ENCODE measurements at places on chromosomes 5 and 9.

DNA sequence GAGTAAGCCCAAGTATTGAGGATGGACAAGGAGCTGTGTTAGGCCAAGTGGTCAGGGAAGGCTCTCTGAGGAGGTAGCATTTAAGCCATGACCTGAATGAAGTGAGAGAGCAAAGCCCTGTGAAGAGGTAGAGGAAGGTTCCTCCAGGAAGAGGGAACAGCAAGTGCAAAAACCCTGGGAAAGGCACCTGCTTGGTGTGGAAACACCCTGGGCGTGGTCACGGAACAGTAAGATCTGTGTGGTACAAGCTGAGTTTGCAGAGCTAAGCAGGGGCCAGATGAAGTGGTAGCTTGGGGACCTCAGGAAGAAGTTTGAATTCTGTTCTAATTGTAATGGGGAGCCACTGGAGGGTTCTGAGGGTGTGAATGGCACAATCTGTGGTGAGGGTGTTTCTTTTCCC lies 310.2 kb downstream of the ARHGAP26 start:
- DNase-seq: no peak

- no peak for DNase-seq
Observed at GRCh38 chr9:36116593-36116992, 19.9 kb upstream of the GLIPR2 start.

DNA sequence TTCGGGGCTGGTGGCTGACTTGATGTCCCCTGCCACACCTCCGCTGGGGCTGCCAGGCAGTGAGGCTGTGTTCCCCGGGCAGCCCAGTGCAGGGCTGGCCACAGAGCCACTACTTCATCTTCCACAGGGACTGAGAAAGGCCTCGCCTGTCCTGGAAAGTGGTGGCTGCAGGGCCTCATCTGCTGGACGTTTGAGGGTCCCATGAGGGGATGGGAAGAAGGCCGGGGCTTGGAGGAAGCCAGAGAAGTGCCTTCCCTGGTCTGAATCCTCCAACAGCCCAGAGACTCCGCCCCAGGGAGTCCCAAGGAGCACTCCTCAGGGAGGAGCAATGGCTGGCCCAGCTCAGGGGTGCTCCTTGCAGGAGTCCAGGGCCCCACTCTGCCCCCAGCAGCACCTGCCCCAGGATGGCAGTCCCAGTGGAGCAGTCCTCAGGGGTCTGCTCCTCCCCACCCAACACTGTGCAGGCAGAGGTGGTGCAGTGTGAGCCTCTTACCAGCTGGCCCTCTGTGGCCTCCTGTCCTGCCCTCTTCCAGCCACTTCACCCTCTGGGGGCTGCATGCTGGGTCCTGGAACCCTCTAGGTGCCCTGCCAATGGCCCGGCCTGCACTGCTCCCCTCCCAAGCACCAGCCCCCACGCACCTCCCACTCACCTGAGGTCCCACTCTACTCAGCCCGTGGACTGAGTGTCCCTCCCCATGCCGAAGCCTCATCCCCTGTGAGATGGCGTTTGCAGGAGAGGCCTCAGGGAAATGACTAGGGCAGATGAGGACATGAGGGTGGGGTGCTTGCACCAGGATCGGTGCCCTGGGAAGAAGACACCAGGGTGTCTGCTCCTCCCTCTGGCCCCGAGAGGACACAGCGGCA lies 47.3 kb upstream of the COL5A1 start:
- no peak for DNase-seq

- no peak for DNase-seq
Observed at GRCh38 chr5:81786991-81787390, 36.1 kb upstream of the SSBP2 start.

- DNase-seq: no peak
Observed at GRCh38 chr9:11559001-11559776, 946.4 kb upstream of the PTPRD start.

- DNase-seq: no peak
Observed at GRCh38 chr5:158422653-158423515, 563.9 kb upstream of the CLINT1 start.

DNA sequence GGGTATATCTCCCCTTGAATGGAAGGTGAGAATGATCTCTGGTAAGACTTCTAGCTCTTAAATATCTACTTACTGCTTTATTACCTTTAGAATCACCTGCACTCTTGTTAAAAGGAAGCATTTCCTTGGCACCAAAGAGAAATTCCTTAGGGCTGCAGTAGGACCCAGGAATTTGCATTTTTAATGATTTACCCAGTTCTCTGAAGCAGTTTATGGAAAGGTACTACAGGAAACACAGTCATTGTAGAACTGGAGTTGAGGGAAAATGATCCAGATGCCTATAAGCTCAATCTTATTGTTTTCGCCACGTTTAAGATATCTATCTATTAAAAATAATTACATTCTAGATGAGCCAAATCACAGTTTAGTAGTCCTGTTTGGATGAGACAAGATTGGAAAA lies 9.5 kb upstream of the C9 start:
- no peak for DNase-seq

DNA sequence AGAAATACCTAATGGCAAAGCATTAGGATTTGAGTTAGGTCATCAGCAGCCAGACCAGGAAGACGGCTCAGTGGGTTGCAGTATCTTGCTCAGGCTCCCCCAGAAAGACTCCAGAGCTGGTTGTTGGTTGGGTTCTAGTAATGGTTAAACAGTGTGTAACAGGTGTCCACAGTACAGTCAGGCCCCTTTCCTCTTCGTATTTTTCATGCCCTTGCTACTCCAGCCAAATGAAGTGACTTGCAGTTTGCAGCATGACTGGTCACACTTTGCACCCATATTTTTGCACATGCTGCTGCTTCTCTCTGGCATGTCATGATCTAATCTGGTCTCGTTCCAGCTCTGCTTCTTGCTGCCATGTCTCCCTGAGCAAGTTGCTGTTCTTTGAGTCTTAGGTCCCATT lies 60.6 kb upstream of the TRPC7 start:
- no peak for DNase-seq

DNA sequence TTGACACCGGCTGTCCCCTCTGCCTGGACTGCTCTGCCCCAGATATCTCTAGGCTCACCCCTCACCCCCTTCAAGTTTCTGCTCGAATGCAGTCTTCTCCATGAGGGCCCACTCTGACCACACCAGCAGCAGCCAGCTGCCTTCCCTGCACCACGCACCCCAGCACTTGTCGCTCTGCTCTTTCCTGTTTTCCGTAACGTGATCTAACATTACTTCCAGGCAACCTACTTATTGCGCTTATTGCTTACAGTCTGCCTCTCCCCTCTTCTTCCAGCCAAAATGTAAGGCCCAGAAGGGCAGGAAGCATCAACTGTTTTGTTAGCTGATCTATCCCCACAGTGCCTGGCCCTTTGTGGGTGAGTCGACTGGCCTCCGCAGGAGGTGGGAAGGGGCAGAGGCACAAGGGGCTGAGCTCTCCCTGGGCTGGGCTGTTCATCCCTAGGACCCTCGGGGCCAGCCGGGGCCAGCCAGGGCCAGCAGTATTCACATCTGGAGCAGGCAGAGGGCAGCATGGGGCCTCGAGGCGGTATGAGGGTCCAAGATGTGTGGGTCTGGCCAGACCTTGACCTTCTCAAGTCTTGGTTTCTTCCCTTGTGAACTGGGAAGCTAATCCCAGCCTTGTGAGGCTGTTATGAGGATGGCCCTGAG lies 11.6 kb upstream of the DBN1 start:
- no peak for DNase-seq

- peak; percentile 80 for DNase-seq
Observed at GRCh38 chr9:131590907-131591844, 45.9 kb downstream of the PRRT1B start.

DNA sequence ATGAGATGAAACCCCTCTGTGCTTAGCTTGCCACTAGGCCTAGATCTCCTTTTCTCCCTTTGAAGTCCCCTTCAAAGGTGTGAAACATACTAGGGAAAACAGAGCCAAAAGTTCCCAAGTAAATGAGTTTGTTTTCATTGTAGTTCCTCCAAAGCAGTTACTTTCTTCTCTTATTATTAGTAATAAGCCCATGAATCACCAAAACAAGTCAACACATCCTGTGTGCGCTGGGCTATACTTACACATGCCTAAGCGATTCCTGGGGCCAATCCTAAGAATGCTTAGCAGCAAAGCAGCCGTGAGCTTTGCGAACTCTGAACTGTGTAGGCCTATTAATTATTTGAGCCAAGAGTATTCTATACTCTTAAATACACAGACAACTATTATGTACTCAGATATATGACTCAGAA lies 7.6 kb downstream of the ENC1 start:
- DNase-seq: peak; percentile 81

DNA sequence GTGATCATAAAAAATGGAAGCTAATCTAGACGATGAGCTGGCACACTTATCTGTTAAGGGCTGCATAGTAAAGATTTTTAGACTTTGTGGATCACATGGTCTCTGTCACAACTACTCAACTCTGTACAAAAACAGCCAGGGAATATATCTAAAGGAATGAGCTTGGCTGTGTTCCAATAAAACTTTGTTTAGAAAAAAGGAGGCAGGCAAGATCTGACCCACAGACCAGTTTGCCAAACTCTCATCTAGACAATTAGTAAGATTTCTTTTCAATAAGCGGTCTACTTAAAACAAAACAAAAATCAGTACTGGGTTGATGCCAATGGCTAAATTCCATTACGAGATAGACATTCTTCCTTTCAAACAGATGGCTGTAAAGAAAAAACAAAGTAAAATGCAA lies 53.0 kb upstream of the RETREG1 start:
- no peak for DNase-seq

DNA sequence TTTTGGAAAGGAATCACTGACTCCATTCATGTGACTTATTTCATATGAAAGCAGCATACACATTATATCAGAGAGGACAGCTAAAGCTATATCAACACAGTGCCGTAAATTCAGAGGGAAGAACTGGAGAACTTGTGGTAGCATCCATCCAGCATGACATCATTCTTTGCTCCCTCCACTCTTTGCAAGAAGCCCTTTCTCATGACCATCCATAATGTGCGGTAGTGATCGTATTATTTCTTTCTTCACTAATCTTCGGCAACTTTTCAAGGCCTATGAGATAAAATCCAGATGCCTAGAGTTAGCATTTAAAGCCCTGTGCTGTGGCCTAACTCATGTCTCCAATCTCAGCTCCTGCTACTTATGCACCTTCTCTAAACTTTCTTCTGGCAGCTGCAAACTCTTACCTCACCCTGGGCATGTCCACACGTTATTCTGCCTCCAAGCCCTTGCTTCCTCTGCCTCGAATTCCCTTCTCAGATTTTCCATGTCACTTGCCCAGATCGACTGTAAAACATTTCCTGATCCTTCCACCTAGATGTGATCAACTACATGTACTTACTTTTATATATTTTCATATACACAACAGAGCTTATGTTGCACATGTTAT lies 307.3 kb upstream of the SGCD start:
- no peak for DNase-seq

- no peak for DNase-seq
Observed at GRCh38 chr9:114834386-114834785, 28.5 kb upstream of the TNFSF15 start.

GRCh38 chr9:92146610-92147009 lies 31.4 kb upstream of the SPTLC1 start:
- DNase-seq: peak; percentile 15

DNA sequence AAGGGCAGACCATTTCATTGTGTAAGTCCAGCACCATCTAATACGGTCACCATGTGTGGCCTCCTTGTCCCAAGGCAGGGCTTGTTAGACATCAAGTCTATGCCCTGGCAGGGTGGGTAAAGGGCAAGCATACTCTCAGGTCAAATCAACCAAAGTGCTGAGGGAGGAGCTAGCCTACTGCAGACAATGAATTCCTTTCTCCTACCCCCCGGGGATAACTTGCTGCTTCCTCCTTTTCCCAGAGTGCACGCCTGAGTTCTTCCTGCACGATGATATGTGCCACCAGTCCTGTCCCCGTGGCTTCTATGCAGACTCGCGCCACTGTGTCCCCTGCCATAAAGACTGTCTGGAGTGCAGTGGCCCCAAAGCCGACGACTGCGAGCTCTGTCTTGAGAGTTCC lies 71.4 kb downstream of the RFK start:
- DNase-seq: no peak

DNA sequence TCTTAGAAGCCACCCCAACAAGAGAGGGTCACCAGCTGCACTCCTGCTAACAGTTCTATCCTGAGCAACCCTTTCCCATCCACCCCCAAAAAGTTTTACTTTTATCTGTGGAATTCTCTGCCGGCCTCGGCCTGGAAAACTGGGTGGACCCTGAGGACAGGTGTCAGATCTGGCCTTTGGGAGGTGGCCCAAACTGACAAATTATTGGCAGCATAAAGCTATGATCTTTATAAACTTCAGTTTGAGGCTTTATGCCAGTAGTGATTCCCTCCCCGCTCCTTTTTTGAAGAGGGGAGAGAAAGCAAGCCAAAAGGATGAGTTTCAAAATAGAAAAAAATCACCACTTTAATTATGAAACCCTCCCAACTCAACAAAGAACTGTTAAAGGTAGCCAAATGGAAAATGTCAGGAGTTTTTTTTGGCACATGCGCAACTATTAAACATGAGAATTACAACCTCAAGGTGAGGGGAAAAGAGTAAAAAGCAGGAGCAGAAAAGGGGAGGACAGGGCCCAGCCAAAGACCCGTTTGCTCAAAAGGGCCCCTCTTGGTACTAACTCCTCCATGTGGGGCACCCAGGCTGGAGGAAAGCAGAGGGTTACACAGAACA lies 49.4 kb downstream of the FBXW11 start:
- no peak for DNase-seq

DNA sequence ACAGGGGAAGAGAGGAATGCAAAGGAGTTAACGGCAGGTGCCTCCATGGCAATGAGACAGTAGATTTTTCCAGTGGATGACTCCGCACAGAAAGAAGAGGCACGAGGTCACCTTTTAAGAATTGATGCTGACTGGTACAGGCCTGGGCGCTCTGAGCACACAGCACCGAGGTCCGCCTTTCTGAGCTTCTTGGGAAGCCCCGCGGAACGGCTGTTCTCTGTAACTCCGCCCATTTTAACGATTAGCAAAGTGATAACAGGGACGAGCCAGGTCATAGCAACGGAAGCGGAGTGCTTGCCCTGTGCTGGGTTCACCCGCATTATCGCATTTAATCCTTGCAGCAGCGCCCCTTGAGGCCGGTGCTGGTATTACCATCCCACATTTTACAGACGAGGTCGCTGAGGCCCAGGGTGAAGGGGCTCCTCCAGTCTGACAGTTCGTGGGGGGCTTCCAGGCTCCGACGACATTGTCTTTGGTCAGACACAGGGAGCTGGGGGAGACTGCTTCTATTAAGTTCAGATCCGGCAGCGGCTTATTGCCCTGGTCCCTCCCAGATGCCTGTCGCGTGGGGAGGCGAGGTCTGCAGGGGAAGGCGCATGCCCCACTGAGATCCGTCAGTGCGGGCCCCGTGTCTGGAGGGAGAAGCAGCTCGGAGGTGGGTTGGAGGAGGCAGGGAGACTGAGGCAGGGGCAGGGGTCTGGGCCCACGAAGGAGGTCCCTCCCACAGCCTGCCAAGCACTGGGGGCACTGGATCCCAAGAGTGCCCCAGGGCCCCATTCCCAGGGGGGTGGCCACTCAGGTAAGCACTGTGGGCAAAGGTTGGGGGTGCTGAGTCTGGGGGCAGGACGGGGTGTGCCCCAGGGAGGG lies 22.3 kb upstream of the HMCN2 start:
- peak; percentile 79 for DNase-seq

- no peak for DNase-seq
Observed at GRCh38 chr5:67887748-67888161, 327.8 kb upstream of the PIK3R1 start.
